ENCODE measurements at places on chromosomes 5 and 9.

DNA sequence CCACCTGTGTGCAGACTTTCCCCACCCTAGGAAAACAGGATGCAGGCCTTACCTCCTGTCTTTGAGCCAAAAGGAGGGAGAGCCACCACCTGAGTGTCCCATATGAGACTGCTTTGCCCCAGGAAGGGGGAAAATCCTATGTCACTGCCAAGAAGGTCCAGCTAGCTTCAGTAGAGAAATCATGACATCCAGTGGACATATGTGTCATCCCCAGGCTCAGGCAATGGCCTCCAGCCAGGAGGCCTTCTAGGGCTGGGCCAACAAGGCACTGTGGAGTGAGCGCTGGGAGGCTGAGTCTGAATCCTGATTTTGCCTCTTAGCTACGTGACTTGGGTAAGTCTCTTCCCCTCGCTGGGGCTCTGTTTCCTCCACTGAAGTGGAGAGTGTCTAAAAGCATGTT, 60.2 kb downstream of the SMIM23 start:
- no peak for DNase-seq

DNA sequence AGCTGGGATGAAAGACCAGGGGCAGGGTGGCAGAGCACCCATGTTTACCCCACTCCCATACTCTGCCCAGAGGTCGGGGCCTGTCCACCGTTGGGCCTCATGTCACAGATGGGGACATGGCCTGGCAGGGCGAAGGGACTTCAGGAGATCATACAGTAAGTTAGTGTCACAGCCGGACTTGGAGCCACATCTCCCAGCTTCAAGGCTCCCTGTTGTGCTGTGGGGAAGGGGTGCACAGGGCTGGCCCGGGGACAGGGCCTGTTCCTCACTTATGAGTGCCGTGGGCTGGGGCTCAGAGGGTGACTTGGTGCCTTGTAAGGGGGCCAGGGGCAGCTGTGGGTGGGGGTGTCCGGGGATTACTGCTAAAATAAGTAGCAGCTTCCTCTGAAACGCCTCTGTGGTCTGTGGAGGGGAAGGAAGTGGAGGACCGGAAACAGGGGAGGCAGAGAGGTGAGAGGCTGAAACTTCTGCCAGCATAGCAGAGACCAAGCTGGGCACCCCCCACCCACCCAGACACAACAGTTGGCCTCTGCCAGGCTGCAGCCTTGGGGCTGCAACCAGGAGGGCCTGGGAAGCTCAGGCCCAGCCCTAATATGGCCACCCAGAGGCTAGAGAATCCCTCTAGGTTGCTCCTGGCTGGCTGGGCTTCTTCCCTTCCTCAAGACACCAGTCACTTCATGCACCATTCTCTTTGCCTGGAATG, 41.1 kb upstream of the NEK6 start:
- DNase-seq, result peak; percentile 28

DNA sequence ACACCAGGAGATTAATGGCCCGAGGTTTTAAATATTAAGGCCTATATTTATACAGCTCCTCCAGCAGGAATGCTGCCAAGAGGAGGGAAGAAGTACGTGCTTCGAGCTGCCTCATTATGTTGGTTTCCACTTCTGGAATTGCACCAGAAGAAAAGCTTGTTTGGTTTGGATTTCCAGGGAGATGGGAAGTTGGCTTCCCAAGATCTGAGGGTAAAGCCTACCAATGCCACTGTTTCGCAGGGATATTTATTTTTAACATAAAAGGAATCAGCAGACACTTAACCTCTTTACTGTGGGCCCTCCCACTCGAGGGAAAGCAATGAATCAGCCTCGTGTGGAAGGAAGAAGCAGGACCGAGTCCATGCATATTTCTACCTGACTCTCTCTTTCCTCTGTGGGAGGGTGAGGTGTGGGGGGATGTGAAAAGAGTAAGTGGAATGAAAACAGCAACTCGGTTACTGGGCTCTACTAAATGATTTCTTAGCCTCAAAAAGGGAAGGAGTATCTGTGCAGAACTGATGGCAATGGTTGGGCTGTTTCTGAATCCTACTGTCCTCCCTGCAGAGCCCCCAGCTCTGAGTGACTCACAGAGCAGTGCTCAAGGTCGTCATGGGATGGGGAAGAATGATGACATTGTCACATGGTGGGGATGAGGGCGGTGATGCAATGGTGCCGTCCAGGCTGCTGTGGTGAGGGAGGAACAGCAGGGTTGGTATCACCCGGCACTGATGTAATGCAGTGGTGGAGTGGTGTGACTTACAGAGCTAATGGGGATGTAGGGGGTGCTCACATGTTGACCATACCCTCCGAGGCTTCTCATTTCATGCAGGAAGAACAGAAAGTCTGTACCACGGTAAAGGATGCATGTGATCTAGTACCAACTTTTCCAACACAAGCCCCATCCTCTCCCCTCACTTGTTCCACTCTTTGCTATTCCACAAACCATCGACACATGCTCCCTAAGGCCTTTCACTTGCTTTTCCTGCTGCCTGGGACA, 215.0 kb upstream of the PANK3 start:
- no peak for DNase-seq

DNA sequence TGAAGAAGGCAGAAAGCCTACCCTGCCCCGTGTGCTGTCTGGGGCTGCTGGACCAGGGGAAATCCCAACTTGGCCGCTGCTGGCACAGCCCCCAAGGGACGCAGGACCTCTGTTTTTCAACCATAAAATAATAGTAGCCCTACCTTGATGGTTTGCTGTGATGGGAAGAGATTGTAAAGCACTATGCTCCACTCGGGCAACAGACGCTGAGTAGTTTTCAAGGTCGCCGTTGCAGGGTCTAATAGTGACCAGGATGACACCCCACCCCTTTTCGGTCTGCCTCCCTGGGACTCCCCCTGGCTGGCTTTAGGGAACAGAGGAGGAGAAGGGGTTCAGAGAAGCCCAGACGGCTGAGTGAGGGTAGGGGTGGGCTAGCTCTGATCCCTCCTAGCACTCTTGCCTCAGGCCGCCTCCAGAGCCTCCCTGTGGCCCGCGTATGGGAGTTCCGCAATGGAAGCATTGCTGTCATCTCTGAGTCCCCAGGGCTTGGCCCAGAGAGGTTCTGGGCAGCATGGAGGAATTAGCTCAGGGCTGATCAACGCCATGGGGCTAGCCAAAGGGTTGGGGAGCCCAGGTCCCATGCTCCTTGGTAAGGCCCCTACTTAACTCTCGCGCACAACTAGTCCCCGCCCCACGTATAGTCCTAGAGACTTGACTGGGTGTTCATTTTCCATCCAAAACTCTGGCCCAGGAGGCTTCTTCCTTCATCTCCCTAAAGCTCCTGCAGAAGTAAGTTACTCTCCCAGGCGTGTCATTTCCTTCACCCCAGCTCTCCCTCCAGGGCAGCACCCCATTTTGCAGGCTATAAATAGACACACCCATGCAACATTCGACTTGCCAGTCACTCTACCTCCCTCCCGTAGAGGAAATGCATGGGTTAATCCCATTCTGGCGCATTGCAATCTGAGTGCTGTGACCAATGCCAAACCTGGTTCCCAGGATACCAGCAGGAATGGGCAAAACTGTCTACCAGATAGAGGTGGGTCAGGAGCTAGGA, 1.1 kb upstream of the IRF1 start:
- DNase-seq, result no peak
